ENCODE measurements at places on chromosomes 1 and 21.

DNA sequence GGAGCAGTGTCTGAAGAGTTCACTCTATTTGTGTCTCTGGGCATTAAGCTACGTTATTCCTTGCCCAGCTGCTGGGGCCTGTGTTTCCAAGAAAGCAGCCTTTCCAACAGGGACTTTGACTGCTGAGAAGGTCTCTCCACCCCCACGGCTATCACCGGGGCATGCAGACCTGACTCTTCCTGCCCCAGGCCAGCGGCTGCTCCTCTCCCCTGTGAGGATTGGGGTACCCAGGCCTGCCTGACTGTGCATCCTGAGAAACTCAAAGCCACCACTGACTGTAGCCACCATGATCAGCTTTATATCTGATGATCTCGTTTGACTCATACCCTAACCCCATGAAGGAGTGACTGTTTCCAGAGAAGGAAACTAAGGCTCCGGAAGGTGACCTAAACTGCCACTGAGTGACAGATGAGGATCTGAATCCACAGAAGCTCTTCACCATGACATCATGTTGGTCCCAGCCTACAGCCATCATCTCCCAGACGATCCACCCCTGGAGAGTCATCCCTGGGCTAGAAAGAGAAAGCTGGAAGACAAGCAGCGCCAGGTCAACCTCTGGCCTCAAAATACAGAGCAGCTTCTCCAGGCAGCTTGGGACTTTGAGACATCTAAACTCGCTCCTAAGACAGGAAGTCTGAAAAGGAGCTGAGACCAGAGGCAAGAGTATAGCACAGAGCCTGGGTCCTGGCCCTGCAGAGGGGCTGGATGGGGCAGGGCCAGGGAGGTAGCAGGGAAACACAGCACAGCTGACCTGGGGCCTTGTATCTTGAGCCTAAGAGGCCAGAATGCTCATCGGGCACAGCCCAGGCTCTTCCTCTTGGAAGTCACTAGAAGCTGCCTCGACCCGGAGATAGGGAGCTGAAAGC lies 244.0 kb upstream of the VAMP3 start:
- DNase-seq, result no peak

DNA sequence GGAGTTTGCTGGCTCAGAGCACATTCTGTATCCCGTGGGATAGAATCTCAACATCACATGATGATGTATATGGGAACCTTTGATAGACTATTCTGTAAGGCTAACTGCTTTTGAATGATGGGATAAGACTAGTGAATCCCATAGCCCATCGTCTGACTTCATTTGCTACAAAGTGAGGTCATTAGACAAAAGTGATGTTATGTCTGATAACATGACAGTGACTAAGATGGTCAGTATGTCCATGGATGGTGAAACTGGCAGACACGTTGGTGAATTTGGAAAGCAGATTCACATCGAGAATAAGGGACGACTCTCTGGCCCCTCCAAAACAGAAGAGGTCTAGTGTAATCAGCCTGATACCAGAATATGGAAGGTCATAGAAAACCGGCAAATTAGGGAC lies 108.4 kb downstream of the HHAT start:
- no peak for DNase-seq

DNA sequence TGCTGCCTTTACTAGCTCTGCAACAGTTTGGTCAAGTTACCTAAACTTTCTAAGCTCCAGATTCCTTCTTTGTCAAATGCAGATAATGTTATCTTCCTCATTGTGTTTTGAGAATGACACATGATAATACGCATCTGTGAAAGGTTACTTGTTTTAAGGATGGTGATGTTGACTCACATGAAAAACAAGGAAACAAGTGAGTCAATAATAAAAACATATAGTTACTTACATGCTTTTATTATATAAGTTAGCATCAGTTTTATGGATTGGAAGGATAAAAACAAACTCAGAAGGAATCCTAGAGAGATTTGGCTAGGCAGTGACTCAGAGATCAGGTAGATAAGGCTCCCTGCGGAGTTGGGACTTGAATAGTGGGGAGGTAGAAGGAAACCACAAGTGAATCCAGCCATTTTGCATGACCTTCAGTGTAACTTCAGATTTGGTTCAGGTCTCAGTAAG lies 144.6 kb downstream of the LMO4 start:
- DNase-seq, result no peak

GRCh38 chr1:182786223-182786994 lies 3.2 kb upstream of the NPL start:
- DNase-seq, result peak; percentile 36

DNA sequence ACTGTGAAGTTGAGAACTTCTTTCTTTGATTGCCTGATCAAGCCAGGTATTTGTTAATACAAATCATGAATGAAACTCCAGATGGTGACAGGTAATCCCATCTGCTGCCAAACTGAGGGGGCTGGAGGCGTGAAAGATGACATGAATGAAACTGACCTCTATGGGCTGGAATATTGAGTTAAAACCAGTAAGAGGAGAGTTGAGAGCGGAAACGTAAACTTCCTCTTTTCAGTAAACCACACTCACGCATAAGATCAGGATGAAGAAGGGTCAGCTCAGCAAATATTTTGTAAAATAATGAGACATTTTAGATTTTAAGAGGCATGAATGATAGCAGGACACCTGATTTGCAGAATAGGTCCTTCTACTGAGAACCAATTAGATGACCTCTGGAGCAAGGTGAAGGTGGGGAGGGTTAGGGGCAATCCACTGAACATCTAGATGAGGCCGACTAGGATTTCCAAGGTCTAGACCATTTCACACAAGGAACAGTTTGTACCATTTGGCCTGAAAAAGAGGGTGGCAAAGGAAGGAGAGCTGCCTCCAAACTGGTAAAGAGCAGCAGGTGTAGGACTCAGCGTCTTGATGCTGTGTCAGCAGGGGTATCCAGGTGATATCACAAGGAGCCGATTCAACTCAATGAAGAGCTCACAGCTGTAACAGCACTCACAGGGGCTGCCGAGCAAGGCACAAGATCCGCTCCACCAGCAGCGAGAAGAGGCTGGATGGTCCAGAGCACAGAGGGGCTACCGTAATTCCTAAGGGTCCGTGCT lies 132.6 kb downstream of the NTPCR start:
- no peak for DNase-seq

GRCh38 chr1:69643266-69643665 lies 75.5 kb downstream of the LRRC7 start:
- no peak for DNase-seq

- peak; percentile 64 for DNase-seq
Observed at GRCh38 chr1:9990944-9991343, 6.1 kb upstream of the RBP7 start.

- DNase-seq, result no peak
Observed at GRCh38 chr21:41610042-41610839, 102.3 kb upstream of the TMPRSS2 start.

GRCh38 chr1:154407198-154408091 lies 2.3 kb downstream of the IL6R start:
- DNase-seq, result no peak

DNA sequence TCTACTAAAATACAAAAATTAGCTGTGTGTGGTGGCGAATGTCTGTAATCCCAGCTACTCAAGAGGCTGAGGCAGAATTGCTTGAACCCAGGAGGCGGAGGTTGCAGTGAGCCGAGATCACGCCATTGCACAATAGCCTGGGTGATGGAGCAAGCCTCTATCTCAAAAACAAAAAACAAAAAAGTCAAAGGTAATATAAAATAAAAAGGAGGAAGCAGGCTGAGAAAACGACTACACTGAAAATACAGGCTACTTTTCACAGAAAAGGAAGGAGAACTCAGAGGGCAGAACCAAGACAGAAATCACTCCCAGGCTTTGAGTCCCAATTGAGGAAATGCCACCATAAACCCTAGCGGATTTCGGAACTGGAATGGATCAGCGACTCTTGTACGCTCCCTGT lies 5.9 kb upstream of the A3GALT2 start:
- no peak for DNase-seq
